ENCODE measurements at places on chromosomes 2 and 18.
A peak's percentile ranks its signal among the peaks of the same experiment; 100 is the strongest.

- no peak for DNase-seq
Observed at GRCh38 chr2:236748385-236748784, 178.8 kb downstream of the ACKR3 start.

GRCh38 chr2:189580241-189580651, 340 bp downstream of the SLC40A1 start:
- DNase-seq = peak; percentile 18

DNA sequence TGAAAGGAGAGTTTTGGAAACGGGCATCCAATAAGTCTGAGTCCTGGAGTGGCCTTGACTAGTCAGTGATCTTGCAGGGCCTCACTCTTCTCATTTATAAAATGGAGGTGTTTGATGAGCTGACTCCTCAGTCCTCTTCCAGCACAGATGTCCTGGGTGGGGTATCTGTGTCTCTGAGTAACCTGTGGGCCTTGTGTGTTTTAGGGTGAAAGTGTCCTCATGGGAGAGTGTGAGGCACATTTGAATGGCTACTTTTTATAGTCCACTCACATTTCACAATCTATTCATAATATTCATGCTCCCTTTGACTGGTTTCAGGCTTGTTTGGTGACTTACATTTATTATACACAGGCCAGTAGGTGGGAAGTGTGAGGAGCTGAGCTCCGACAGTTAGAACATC, 106.4 kb upstream of the CELF4 start:
- DNase-seq = no peak

DNA sequence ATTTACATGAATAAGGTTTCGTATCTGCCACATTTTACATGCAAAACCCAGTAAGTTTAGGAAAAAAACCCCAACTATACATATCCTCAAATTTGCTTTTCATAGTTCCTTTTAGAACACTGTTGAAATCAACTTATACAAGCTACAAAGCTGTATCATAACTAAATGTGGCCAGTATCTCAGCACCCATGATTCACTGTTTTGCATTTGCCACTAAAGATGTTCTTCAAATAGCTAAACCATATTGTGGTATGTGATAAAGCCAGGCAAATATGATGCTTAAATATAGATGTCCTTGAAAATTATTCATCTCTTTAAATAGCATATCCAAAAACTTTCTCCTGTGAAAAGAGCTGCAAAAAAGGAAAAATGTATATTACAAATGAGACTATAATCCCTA, 29.9 kb downstream of the ROCK2 start:
- DNase-seq = no peak

GRCh38 chr2:217047631-217048030, 187.8 kb upstream of the TNP1 start:
- no peak for DNase-seq

DNA sequence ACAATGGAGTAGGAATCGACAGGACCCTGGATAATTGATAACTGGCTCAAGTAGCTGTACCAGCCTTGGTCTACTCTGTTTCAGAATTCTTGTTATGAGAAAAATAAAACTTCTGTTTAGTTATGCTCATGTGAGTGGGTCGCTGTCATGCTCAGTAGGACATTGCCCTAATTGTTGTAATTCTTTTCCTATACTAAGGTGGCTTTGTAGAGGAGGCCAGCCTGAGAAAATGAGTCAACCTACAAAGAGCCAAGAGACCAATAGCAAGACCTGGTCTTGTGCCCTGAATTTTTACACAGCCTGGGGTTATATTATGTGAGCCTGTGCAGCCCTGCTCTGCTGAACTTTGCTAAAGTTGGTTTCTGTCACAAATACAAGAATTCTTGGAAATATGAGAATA, 238.4 kb downstream of the MEIS1 start:
- DNase-seq = no peak

GRCh38 chr2:215773728-215774127, 239.6 kb downstream of the MREG start:
- DNase-seq = no peak
